ENCODE measurements at places on chromosomes 4 and X.

GRCh38 chr4:143743591-143743990 is 43.1 kb upstream of the FREM3 start:
- DNase-seq = no peak

DNA sequence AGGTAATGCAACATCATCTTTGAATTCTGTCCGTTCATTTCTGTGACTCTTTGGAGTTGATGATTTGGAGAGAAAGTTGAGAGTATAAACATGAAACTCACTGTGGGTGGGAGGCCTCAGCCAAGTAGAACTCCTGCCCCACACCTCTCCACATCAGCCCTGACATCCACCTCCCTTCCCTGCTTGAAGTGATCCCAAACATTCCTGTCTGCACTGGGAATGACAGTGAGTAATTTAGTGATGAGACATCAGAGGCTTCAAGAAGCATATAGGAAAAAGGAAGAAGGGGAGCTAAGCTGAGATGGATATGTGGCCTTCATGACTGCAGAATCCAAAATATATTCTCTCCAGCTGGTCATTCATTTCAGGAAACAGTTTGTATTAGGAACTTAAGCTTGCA is 151.8 kb downstream of the SPATA18 start:
- DNase-seq = no peak

- DNase-seq = peak; percentile 5
Observed at GRCh38 chr4:145840162-145840768, 98.4 kb downstream of the ZNF827 start.

DNA sequence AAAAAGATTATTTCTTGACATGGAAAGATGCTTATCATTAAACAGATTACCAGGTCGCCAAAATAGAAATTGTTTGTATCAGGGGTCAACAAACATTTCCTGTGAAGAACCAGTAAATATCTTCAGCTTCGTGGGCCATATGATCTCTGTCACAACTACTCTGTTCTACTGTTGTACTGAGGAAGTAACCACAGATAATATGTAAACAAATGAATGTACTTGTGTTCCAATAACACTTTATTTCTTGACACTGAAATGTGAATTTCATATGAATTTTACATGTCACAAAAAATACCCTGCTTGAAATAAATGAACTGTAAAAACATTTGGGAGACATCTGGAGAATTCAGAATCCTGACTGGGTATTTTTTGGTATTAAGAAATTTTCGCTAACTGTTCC is 4.7 kb upstream of the FHL1 start:
- DNase-seq = no peak

DNA sequence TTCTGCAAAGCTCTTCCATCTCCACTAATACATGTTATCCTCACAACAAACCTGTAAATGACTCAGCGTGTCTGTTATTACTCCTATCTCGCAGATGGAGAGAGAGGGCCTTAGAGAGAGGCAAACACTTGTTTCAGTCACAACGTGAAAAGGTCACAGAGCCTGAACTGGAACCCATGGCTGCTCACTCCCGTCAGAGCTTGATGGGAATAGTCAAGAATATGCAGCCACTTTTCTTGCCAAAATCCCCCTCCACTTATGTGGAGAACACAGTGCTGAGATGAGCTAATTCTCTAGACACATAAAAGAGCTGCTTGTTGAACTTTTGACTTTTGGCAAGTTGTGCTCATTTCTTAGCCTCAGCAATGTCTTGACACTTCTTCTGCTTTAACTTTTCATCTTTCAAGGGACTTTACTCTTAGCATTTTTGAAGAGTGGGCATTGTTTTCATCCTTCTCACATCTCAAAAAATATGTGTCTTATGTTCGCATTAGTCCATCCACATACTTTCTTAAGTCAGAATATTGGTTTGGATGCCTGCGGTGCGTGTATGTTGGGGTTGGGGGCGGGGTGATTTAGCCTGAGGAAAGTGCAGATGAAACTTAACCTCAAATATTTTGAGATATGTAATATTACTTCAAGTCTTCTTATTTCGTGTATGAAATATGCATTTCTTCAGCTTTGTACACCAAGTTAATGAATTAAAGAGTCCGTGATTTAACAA is 69.2 kb downstream of the SYNPO2 start:
- DNase-seq = no peak

DNA sequence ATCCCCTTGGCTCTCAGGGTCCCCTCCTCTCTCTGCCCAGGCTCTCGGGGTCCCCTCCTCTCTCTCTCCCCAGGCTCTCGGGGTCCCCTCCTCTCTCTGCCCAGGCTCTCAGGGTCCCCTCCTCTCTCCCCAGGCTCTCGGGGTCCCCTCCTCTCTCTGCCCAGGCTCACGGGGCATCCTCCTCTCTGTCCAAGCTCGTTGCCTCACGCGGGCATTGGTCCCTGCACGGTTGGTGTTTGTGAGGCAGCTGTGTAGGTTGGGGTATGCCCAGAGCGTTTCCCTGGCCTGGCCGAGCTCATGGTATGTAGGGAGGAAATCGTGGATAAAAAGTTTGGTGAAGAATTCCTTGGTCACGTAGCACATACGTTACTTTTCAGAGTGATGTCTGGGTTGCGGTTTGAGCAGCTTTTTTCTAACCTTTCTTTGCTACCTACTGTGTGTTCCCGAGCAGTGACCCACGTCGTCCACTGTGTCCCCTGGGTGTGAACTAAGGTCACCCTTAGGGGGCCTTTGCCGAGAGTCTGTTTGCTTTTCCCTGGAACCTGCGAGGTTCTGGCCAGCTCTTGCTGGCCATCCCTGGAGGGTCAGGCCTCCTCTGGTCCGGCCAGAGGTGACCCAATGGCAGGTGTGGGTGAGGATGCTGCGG is 36.6 kb downstream of the PCGF3 start:
- no peak for DNase-seq
